ENCODE measurements at places on chromosomes 11 and 22. TPM values are rescaled to one million over a fixed set of nuclear protein-coding genes. Genes with fewer than 3 reads are reported as not detected.
A peak's percentile ranks its signal among the peaks of the same experiment; 100 is the strongest.

DNA sequence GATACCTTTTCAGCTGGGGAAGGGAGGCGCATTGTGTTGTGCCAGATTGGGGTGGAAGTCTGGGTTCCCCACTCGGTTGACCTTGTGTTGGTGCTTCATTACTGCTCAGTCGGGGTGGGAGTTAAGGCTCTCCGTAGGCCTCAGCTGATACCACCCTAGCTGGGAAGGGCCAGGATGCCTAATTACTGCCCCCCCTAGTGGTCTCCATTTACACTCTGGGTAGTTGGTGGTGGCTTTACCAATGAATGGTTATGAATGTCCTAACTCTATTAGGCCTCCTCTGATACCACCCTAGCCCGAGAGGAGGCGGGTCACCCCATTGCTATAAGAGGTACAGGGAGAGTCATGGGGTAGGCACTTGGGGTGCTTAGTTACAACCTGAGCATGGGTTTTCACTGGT lies 27.5 kb upstream of the HIKESHI start:
- peaks cover 22% of the 10 kb centered on the region for H3K36me3 ChIP-seq
- no peaks in the 10 kb centered on the region for H3K27me3 ChIP-seq
- no peaks in the 10 kb centered on the region for H3K4me1 ChIP-seq
- H3K4me3 ChIP-seq: no peak overlapping the region
- DNase-seq: no peak

GRCh38 chr11:122984186-122985011 lies 2.8 kb upstream of the BSX start:
- no peak overlapping the region for H3K27ac ChIP-seq
- no peaks in the 10 kb centered on the region for H3K36me3 ChIP-seq
- H3K4me1 ChIP-seq: no peaks in the 10 kb centered on the region

GRCh38 chr11:61367406-61367805 lies 5.2 kb downstream of the TMEM138 start:
- no peak overlapping the region for H3K27ac ChIP-seq
- no peaks in the 10 kb centered on the region for H3K4me1 ChIP-seq
- H3K27me3 ChIP-seq: no peaks in the 10 kb centered on the region
- DNase-seq: no peak

DNA sequence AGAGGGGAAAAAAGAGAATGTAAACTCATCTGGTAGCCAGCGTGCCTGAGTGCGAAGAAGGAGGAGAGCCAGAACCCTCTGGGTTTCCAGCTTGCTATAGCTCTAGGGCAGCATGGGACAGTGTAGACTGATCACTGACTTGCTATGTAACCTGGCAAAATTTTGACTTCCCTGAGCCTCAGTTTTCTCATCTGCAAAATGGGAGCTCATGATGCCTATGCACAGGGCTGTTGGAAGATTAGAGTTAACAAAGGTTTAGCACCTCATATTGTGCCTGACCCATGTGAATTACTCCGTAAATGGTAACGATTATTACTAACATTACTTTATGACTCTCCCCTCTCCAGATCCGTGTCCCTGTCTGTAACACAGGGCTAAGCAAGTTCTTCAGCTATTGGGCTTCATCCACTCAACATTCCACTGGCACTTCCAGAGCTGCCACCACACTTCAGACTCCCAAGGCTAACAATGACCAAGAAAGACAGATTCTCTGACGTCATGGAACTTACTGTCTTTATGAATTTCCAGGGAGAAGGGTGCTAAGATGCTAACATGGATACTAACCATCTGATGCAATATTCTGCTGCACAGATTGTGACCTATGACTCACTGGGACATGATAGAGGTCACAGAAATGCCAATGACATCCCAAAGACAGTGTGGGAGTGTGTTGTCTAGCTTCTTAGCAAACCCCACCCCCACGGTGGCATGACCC lies 195.2 kb downstream of the TRIM29 start:
- no peak overlapping the region for H3K27ac ChIP-seq
- H3K4me3 ChIP-seq: no peak overlapping the region
- H3K27me3 ChIP-seq: no peaks in the 10 kb centered on the region
- peaks cover 3% of the 10 kb centered on the region for H3K4me1 ChIP-seq

DNA sequence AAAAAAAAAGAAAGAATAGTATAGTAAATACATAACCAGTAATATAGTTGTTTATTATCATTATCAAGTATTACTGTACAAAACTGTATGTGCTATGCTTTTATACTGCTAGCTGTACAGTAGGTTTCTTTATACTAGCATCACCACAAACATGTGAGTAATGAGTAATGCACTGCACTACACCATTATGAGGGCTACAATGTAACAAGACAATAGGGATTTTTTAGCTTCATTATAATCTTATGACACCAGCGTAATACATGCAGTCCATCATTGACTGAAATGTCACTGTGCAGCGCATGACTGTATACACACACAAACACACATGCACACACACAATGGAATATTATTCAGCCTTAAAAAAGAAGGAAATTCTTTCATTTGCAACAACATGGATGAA lies 111.5 kb upstream of the ZBED5 start:
- H3K27ac ChIP-seq: no peak overlapping the region
- no peaks in the 10 kb centered on the region for H3K27me3 ChIP-seq
- H3K36me3 ChIP-seq: no peaks in the 10 kb centered on the region
- H3K4me3 ChIP-seq: no peak overlapping the region
- no peaks in the 10 kb centered on the region for H3K4me1 ChIP-seq

- no peaks in the 10 kb centered on the region for H3K4me1 ChIP-seq
- H3K4me3 ChIP-seq: no peak overlapping the region
- H3K27ac ChIP-seq: no peak overlapping the region
- no peaks in the 10 kb centered on the region for H3K36me3 ChIP-seq
- DNase-seq: no peak
These were observed 729.0 kb downstream of the FAM181B start for GRCh38 chr11:82004537-82005213.

- peak; percentile 90 for DNase-seq
- H3K27me3 ChIP-seq: no peaks in the 10 kb centered on the region
- H3K4me1 ChIP-seq: peaks cover 4% of the 10 kb centered on the region
- no peaks in the 10 kb centered on the region for H3K36me3 ChIP-seq
- H3K27ac ChIP-seq: no peak overlapping the region
These were observed 496 bp downstream of the TMEM9B start for GRCh38 chr11:8963569-8964323.

DNA sequence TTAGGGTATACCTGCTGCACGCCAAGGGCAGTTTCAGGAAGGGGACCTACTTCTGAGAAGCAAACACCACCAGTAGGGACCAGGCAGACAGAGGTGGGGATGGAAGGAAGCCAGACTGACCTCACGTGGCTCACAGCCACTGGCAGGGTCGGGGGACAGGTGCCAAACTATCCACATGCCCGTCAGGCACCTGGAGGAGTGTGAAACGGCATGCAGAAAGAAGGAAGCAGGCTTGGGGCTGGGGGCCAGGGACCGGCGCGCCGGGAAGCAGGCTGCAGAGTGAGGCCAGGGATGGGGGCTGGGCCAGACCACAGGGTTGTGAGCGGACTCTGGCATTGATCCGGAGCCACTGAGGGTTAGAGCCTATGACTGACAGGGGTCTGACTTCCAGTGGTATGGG lies 47.5 kb downstream of the CDKN1C start:
- no peak overlapping the region for H3K4me3 ChIP-seq
- H3K27me3 ChIP-seq: peaks cover 4% of the 10 kb centered on the region
- H3K36me3 ChIP-seq: no peaks in the 10 kb centered on the region
- no peak overlapping the region for H3K27ac ChIP-seq

- H3K27ac ChIP-seq: no peak overlapping the region
- no peak overlapping the region for H3K4me3 ChIP-seq
- H3K36me3 ChIP-seq: no peaks in the 10 kb centered on the region
- H3K4me1 ChIP-seq: peaks cover 9% of the 10 kb centered on the region
- peaks cover 40% of the 10 kb centered on the region for H3K27me3 ChIP-seq
These were observed 19.6 kb downstream of the RTN4RL2 start for GRCh38 chr11:57479911-57480310.

GRCh38 chr11:126414615-126415014 lies 59.1 kb downstream of the ST3GAL4 start:
- H3K36me3 ChIP-seq: peaks cover 3% of the 10 kb centered on the region
- H3K4me1 ChIP-seq: no peaks in the 10 kb centered on the region
- H3K27ac ChIP-seq: no peak overlapping the region

DNA sequence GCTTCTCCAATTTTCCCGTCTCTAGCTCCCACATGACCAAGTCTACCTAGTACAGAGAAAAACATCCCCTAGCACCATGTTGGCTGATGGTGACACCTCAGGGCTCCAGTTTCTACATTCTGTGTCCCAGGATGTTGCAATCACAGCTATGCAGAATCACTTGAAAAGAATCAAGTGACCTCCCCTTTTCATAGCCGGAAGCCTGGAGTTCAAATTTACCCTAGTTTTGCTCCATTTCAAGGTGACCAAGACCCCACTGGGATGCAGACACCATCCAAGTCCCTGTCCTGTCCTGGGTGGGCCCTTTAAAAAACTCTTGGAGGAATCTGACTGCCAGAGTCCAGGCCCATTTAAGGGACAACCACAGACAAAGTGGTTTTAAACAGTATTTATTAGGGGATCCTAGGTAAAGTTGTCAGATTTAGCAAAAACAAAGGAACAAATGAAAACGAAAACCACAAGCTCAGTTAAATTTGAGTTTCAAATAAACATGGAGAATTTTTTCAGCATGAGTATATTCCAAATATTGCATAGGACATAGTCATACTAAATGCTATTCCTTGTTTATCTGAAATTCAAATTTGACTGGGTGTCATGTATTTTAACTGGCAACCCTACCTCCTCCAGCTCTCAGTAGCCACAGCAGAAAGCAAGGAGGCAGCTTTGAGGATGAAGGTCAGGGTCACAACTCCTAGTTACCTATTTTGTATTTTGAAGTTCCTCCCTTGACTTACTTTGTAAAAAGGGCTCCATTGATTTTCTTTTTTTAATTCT lies 52.4 kb downstream of the MIAT start:
- H3K4me3 ChIP-seq: no peak overlapping the region
- no peak overlapping the region for H3K27ac ChIP-seq
- H3K27me3 ChIP-seq: no peaks in the 10 kb centered on the region
- no peak for DNase-seq
- H3K4me1 ChIP-seq: no peaks in the 10 kb centered on the region

GRCh38 chr11:63226488-63227114 lies 16.8 kb downstream of the SLC22A25 start:
- H3K4me3 ChIP-seq: no peak overlapping the region
- no peaks in the 10 kb centered on the region for H3K27me3 ChIP-seq
- no peaks in the 10 kb centered on the region for H3K4me1 ChIP-seq
- DNase-seq: no peak
- no peaks in the 10 kb centered on the region for H3K36me3 ChIP-seq

DNA sequence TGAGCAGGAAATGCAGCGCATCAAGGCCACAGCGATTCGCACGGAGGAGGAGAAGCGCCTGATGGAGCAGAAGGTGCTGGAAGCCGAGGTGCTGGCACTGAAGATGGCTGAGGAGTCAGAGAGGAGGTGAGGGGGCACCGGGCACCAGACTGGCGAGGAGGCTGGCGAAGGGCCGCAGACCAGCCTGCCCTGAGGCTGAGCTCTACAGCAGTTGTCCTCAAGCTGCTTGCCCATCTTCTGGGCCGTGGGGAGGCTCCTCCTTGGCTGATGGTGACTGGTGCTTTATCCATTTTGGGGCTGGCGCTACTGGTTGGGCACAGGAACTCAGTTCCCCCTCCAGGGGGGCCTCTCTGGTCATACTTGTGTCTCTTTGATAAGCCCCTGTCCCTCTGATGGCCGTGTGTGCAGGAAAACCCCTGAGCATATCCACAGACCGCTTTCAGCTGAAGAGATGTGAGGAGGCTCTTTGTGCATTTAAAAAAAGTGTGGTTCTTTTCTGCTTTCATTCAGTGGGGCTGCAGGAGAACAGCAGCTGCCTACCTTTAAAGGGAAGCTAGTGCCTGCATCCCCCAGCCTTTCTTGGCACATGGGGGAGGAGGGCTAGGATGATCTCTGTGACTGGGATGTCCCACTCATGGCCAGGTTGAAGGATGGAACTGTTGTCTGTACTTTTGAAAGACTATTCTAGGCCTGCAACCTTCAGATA lies 46.3 kb upstream of the CABP7 start:
- H3K4me1 ChIP-seq: no peaks in the 10 kb centered on the region
- H3K27me3 ChIP-seq: no peaks in the 10 kb centered on the region
- H3K27ac ChIP-seq: no peak overlapping the region
- no peak overlapping the region for H3K4me3 ChIP-seq
- peaks cover 31% of the 10 kb centered on the region for H3K36me3 ChIP-seq
- no peak for DNase-seq

DNA sequence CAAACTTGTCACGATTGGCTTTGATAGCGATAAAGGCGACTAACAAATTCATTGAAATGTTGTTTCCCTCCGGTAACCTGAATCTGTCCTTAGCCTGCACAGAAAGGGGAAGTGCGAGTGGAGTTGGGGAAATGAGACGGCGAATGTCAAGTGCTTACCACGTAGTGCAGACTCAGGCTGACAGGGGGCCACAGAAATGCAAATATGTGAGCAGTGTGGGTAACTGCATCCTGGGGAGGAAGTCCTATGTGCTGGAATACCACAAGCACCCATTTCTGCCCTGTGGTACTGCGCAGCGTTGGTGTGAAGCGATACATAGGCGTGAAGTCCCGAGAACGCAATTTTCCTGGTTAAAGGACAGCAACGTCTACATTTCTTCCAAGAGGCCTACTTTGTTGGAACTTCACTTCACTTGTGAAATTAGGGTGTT lies 869 bp upstream of the EIF4ENIF1 start:
- H3K27ac ChIP-seq: no peak overlapping the region
- peak overlapping the region; percentile 92 for H3K4me3 ChIP-seq
- H3K4me1 ChIP-seq: peaks cover 11% of the 10 kb centered on the region
- H3K27me3 ChIP-seq: no peaks in the 10 kb centered on the region
- H3K36me3 ChIP-seq: no peaks in the 10 kb centered on the region

DNA sequence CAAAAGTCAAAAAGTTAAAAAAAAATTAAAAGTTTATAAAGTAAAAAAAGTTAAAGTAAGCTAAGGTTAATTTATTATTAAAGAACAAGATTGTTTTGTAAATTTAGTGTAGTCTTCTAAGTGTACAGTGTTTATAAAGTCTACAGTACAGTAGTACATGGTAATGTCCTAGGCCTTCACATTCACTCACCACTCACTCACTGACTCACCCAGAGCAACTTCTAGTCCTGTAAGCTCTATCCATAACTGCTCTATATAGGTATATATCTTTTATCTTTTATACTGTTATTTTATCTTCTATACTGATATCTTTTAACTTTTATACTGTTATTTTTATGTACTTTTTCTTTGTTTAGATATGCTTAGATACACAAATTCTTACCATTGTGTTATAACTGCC lies 11.2 kb downstream of the C2CD3 start:
- no peaks in the 10 kb centered on the region for H3K27me3 ChIP-seq
- DNase-seq: no peak
- H3K4me1 ChIP-seq: no peaks in the 10 kb centered on the region
- peaks cover 2% of the 10 kb centered on the region for H3K36me3 ChIP-seq

The SLC22A25 gene
- total RNA-seq: not detected

The SAA4 gene
- not detected for total RNA-seq

The LRRC55 gene
- 1.1 TPM for total RNA-seq

The ELP4 gene
- 18.6 TPM for total RNA-seq

The P2RY6 gene
- not detected for total RNA-seq

The ART5 gene
- 7.2 TPM for total RNA-seq

The UPK3A gene
- total RNA-seq: not detected

The SYCE3 gene
- total RNA-seq: not detected

The TMEM258 gene
- total RNA-seq: 191 TPM

The SLC37A2 gene
- 1.1 TPM for total RNA-seq

The OR52H1 gene
- not detected for total RNA-seq

The LRRC32 gene
- 0.44 TPM for total RNA-seq

The LMO2 gene
- 2.0 TPM for total RNA-seq

The OR4A16 gene
- total RNA-seq: not detected

The RAB36 gene
- total RNA-seq: 1.0 TPM

The ELFN2 gene
- total RNA-seq: 0.63 TPM

All from H1 (cell line).